ENCODE measurements at places on chromosomes 3 and 15.

- H3K36me3 ChIP-seq = no peaks in the 10 kb centered on the region
- no peaks in the 10 kb centered on the region for H3K27me3 ChIP-seq
- no peak overlapping the region for H3K4me3 ChIP-seq
- no peak for DNase-seq
- no peak overlapping the region for H3K27ac ChIP-seq
These were observed 363.6 kb downstream of the CHST2 start for GRCh38 chr3:143483214-143483613.

DNA sequence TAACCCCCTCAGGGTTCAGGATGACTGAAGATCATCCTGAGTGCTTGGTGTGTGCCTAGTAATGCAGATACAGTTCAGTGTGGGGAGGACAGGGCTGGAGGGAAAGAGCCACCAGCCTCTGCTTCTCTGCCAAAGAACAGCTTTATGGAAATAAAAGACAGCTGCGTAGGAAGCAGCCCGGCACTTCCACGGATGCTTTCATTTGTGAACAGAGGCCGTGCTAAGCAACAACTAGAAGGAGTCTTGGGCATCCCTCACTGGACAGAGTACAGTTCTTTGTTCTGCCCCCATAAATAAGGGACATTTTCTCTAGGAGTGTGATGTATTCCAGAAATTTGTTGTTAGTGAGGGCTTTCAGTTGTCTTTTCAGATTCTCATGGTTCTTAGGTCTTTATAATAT is 194.8 kb upstream of the RGMA start:
- DNase-seq = no peak
- H3K4me3 ChIP-seq = no peak overlapping the region
- H3K27ac ChIP-seq = no peak overlapping the region
- no peaks in the 10 kb centered on the region for H3K36me3 ChIP-seq
- no peaks in the 10 kb centered on the region for H3K27me3 ChIP-seq

DNA sequence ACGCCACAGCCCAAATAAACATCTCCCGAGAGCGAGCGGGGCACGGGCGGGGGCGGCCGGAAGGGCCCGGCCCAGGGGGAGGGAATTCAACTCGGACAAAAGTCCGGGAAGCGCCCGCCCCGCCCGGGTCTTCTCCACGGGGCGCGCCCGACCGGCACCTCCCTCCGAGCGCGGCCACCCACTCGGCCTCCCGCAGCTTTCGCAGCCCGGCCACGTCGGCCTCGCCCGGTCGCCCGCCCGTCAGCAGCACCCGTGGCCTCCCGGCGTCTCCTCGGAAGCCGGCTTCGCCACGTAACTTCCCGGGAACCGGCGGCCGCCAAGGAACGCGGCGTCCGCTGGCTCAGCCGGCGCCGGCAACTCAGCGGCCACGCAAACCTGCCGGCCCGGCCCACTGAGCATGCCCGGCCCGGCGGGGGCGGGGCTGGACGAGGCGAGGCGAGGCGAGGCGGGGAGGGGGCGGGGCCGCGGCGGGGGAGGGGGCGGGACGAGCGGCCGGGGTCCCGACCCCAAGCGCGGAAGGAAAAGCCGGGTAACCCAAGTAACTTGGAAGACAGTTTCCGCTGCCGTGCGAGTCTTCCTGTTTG is at the start of gene TJP1:
Gene TJP1 (minus strand): TSS at position 369 of the 584 bp plus-strand sequence. CDS start 440 bp downstream, outside the sequence.
- H3K4me1 ChIP-seq = no peaks in the 10 kb centered on the region
- H3K27ac ChIP-seq = peak within 1 kb of the TSS; percentile 99
- peak within 1 kb of the TSS; percentile 48 for H3K4me3 ChIP-seq
- no peaks in the 10 kb centered on the region for H3K27me3 ChIP-seq

DNA sequence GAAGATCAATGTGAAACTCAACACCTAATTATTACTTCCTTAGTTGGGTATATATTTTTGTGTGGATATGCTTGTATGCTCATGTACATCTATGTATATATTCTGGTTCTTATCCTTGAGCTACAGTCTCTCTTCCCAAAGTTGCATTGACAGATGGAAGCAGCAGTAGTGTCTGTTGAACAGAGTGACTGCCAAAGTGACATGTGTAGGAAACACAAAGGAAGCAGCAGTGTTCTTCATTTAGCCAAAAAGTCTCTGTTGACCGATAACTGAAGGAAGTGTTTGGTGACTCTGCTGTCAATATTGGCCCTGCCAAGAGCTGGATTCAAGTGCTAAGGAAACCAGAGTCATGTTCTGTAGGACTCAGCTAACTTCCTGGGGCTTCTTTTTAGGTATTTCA is 123.8 kb downstream of the C3orf70 start:
- H3K4me1 ChIP-seq = no peaks in the 10 kb centered on the region
- no peak overlapping the region for H3K4me3 ChIP-seq
- no peaks in the 10 kb centered on the region for H3K27me3 ChIP-seq
- H3K27ac ChIP-seq = no peak overlapping the region
- H3K36me3 ChIP-seq = no peaks in the 10 kb centered on the region
- DNase-seq = no peak
